Esophagus muscularis mucosa (tissue), 4 donors: ENCODE measurements at places on chromosomes 3 and 15. TPM values are rescaled to one million over a fixed set of nuclear protein-coding genes. Genes with fewer than 3 reads are reported as not detected.

WNT5A gene
- total RNA-seq, result 15.1 TPM

CD80 gene
- total RNA-seq, result not detected

SLC22A14 gene
- 0.23 TPM for total RNA-seq

THBS1 gene
- total RNA-seq, result 4,072 TPM

TMEM40 gene
- not detected for total RNA-seq

DNAJA4 gene
- 23.5 TPM for total RNA-seq
